Activated CD4-positive, alpha-beta T cell treated with anti-CD3 and anti-CD28 coated beads, Interleukin-2, amount 10 ng/mL, durations not matched to agents 24 days and 14 days (primary cell): ENCODE measurements at places on chromosomes 7 and 10. TPM values are rescaled to one million over a fixed set of nuclear protein-coding genes. Genes with fewer than 3 reads are reported as not detected.
A peak's percentile ranks its signal among the peaks of the same experiment; 100 is the strongest.

VSTM2A gene
- total RNA-seq, result not detected in 2 replicates

LEP gene
- not detected in 2 replicates for total RNA-seq

HABP2 gene
- total RNA-seq, result not detected in 2 replicates

DNA sequence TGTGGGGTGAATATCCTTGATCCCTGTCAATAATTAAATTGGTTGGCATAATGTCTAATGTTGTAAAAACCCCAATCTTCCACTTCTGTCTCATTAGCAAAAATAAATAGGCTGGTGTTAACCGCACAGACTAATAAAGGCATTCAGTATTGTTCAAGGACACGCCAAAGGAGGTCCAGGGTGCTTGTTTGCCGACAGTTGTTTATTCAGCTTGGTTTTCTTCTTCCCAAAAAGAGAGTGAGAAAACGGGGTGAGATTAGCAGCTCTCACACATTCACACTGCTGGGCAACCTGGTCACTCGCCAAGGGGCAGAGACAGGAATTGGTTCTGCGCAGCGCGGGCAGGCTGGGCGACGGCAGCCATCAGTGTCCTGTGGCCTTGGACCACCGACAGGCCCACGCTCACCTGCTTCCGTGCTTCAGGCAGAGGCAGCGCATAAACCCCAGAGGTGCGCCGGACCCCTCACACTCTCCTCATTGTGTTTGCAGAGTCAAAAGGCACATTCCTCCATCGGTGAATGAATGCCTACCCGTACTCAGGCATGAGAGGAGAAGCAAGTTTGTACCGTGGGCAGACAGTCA, 26.2 kb upstream of the LMBR1 start:
- no peak overlapping the region for H3K4me3 ChIP-seq
- no peak for DNase-seq

GRCh38 chr10:15464381-15464780, 93.3 kb upstream of the FAM171A1 start:
- H3K27me3 ChIP-seq, result peaks cover 8% of the 10 kb centered on the region
- no peak for DNase-seq
- no peaks in the 10 kb centered on the region for H3K4me1 ChIP-seq
- H3K4me3 ChIP-seq, result no peak overlapping the region

- H3K27ac ChIP-seq, result no peak overlapping the region
- H3K36me3 ChIP-seq, result no peaks in the 10 kb centered on the region
- no peak for DNase-seq
- peaks cover 19% of the 10 kb centered on the region for H3K4me1 ChIP-seq
- no peaks in the 10 kb centered on the region for H3K27me3 ChIP-seq
- H3K4me3 ChIP-seq, result no peak overlapping the region
These were observed 38.3 kb downstream of the PRF1 start for GRCh38 chr10:70564113-70564725.

DNA sequence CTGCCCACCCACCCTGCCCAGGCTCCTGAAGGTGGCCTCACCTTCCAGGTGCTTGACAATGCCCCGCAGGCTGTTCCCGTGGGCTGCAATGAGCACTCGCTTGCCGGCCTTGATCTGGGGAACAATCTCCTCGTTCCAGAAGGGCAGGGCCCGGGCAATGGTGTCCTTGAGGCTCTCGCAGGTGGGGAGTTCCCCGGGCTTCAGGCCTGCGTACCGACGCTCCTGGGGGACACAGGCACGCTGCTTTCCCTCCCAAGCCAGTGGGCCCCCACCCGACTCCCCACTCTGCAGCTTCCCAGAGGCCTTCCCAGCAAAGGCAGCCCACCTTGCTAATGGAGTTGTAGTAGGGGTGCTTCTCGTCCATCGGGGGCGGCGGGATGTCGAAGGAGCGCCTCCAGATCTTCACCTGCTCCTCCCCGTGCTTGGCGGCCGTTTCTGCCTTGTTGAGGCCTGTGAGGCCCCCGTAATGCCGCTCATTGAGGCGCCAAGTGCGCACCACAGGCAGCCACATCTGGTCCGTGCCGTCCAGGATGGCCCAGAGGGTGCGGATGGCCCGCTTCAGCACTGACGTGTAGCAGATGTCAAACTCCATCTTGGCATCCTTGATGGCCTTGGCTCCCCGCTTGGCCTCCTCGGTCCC, 456 bp downstream of the PGAM2 start:
- H3K4me3 ChIP-seq, result no peak overlapping the region
- peak overlapping the region; percentile 37 for H3K27ac ChIP-seq
- no peak for DNase-seq

DNA sequence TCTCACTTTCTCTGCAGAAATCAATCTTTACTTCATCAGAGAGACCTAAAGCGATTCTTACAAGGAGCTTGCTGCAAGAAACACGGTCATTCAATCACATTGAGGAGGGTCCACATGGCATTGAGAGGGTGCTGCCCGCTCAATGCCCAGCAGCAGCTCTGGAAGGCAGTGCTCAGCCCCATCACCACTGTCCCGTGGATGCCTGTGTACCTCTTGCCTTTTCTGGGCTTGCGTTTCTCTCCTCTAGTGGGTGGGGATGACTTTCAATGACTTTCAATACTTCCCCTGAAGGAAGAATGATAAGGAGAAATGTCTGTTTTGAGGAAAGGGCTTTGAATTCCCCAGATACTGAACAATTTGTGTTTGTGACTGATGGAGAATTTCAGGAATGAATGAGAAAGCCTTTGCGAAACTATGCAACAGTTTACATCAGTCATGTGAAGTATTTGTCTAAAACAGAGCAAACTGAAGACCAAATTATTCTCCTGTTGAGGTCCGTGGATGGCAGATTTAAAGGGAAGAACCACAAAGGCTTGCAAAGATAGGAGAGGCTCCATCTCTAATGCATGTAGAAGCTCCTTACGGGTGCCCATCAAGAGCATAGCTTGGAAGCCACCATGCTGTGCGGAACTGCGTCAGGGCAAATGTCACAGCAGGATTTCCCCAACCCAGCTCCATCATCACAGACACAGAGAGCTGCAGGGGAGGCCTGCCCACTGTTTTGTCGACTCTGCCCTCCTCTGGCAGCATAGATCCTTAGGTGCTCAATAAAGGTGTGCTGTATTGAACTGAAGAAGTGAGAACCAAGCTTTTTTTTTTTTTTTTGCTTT, 6.6 kb upstream of the ZNF22 start:
- peak; percentile 37 for DNase-seq
- no peak overlapping the region for H3K27ac ChIP-seq
- peaks cover 14% of the 10 kb centered on the region for H3K4me1 ChIP-seq
- peaks cover 13% of the 10 kb centered on the region for H3K27me3 ChIP-seq
- no peaks in the 10 kb centered on the region for H3K36me3 ChIP-seq
- H3K4me3 ChIP-seq, result no peak overlapping the region

- no peaks in the 10 kb centered on the region for H3K4me1 ChIP-seq
- H3K36me3 ChIP-seq, result no peaks in the 10 kb centered on the region
- H3K4me3 ChIP-seq, result no peak overlapping the region
- no peaks in the 10 kb centered on the region for H3K27me3 ChIP-seq
These were observed 43.0 kb upstream of the MACC1 start for GRCh38 chr7:20260223-20260622.

DNA sequence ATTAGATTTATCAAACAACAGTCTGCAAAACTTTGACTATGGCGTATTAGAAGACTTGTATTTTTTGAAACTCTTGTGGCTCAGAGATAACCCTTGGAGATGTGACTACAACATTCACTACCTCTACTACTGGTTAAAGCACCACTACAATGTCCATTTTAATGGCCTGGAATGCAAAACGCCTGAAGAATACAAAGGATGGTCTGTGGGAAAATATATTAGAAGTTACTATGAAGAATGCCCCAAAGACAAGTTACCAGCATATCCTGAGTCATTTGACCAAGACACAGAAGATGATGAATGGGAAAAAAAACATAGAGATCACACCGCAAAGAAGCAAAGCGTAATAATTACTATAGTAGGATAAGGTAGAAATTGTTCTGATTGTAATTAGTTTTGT, 31.4 kb downstream of the LRRC17 start:
- no peaks in the 10 kb centered on the region for H3K36me3 ChIP-seq
- H3K4me1 ChIP-seq, result no peaks in the 10 kb centered on the region
- H3K27ac ChIP-seq, result no peak overlapping the region

GRCh38 chr10:69067189-69067588, 20.7 kb upstream of the SRGN start:
- H3K4me1 ChIP-seq, result peaks cover 26% of the 10 kb centered on the region
- no peaks in the 10 kb centered on the region for H3K27me3 ChIP-seq
- H3K27ac ChIP-seq, result no peak overlapping the region
- no peak overlapping the region for H3K4me3 ChIP-seq

DNA sequence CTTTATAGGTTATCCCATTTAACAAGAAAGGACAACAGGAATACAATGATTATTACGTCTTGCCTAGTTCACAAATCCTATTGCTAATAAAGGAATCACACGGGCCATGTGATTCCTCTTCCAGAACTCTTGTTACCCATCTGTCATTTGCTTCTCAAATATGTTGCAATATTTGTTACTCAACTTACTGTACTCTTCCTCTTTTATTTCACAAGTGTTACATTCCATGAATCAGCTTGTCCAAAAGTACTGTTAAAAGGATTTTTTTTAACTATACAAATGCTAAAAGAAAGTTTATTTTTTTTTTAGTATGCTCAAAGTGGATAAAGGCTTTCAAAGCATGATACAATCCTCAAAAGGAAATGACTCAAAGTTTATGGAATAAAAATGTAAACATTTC, 3.9 kb upstream of the CD36 start:
- no peaks in the 10 kb centered on the region for H3K36me3 ChIP-seq
- no peak for DNase-seq
- no peak overlapping the region for H3K4me3 ChIP-seq
- H3K27ac ChIP-seq, result no peak overlapping the region
- H3K27me3 ChIP-seq, result no peaks in the 10 kb centered on the region

GRCh38 chr7:134174795-134175261, 47.7 kb downstream of the LRGUK start:
- H3K36me3 ChIP-seq, result no peaks in the 10 kb centered on the region
- H3K27me3 ChIP-seq, result no peaks in the 10 kb centered on the region
- DNase-seq, result peak; percentile 59
- peaks cover 9% of the 10 kb centered on the region for H3K4me1 ChIP-seq
- no peak overlapping the region for H3K4me3 ChIP-seq

DNA sequence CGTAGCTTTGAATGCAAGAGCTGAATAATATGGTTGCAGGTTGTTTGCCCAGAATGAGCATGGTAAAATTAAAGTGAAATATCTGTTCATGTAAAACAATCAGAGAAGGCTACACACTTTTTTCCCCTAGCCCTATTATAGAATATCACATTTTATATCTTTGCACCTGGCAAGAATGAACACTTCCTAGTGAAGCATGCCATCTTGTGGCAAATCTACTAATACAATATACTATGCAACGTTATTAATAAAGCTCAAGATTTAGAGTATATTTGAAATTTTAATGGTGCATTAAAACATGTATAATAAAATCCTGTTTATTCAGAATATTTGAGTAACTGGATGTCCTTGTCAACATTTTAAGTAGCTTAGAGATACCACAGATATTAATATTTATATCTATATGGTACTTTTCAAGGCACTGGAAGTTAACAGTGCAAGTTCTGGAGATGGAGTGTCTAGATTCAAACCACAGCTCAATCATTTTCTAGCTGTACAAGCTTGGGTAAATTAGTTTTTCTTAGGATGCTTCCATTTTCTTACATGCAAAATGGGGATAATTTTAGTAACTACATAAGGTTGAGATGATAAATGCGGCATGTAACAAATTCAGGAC, 643.1 kb upstream of the SEMA3D start:
- H3K4me3 ChIP-seq, result no peak overlapping the region
- DNase-seq, result no peak
- H3K27me3 ChIP-seq, result no peaks in the 10 kb centered on the region
- no peaks in the 10 kb centered on the region for H3K4me1 ChIP-seq

- H3K4me1 ChIP-seq, result no peaks in the 10 kb centered on the region
- no peak overlapping the region for H3K27ac ChIP-seq
- H3K27me3 ChIP-seq, result no peaks in the 10 kb centered on the region
- no peak overlapping the region for H3K4me3 ChIP-seq
- DNase-seq, result no peak
These were observed 749.4 kb downstream of the XPNPEP1 start for GRCh38 chr10:109173937-109174336.

DNA sequence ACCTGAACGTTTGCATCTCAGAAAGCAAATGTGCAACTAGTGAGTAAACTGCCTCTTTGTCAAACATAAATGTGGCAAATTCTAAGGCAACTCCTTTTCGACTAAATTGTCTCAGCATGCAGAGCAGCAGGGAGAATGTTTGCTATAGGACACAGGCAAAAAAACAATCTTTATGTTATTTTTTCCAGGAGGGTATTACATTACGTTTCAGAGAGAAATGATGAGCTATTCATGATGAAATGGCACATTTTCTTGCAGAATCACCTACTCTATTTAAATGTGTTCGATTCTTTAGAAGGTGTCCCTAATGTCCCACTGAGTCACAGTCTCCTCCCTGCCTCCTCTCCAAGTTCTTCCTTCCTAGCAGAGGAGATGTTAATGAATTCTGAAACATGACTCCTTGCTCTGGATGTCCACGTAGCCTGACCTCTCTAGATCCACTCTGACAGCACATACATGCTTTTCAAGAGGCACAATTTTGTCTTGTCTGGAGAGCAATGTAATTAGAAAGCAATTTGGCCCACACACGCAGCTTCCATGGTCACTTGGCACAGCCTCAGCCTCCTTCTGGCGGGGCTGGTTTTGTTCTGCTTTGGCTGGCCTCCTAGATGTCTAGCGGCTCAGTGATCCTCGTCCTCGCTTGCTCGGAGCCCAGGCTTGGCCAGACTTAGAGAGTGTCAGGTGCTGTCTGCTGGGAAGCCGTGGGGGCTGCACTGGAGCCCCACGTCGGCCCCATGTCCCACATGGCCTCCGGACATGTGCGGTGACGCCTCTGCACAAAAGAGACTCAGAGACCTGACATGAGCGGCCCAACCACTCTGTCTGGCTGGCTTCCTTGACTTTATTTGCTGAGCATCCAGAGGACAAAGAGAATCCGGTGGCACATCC, 125.7 kb upstream of the ZNF438 start:
- H3K27ac ChIP-seq, result no peak overlapping the region
- DNase-seq, result peak; percentile 51
- H3K36me3 ChIP-seq, result no peaks in the 10 kb centered on the region

DNA sequence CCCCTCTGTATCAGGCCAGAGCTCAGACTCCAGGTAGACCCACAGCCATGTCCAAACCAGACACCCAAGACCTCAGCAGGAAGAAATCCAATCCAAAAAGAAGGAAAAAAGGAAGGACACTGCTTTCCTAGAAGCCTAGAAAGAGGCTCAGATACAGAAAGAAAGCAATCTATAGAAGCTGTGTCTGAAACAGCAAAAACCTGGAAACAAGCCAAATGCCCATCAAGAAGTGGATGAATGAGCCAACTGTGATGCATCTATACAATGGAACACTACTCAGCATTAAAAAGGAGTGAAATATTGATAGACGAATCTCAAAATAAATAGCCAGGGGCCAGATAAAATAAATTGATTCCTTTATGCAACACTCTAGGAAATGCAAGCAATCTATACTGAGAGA, 31.6 kb downstream of the GRB10 start:
- DNase-seq, result no peak
- no peaks in the 10 kb centered on the region for H3K27me3 ChIP-seq
- H3K36me3 ChIP-seq, result no peaks in the 10 kb centered on the region
- no peaks in the 10 kb centered on the region for H3K4me1 ChIP-seq
- no peak overlapping the region for H3K4me3 ChIP-seq
- H3K27ac ChIP-seq, result no peak overlapping the region
